ENCODE measurements at places on chromosomes 13 and 19.

GRCh38 chr13:33438918-33439317 lies 153.4 kb upstream of the STARD13 start:
- DNase-seq = no peak
- no peak overlapping the region for H3K4me3 ChIP-seq
- H3K27me3 ChIP-seq = no peaks in the 10 kb centered on the region

DNA sequence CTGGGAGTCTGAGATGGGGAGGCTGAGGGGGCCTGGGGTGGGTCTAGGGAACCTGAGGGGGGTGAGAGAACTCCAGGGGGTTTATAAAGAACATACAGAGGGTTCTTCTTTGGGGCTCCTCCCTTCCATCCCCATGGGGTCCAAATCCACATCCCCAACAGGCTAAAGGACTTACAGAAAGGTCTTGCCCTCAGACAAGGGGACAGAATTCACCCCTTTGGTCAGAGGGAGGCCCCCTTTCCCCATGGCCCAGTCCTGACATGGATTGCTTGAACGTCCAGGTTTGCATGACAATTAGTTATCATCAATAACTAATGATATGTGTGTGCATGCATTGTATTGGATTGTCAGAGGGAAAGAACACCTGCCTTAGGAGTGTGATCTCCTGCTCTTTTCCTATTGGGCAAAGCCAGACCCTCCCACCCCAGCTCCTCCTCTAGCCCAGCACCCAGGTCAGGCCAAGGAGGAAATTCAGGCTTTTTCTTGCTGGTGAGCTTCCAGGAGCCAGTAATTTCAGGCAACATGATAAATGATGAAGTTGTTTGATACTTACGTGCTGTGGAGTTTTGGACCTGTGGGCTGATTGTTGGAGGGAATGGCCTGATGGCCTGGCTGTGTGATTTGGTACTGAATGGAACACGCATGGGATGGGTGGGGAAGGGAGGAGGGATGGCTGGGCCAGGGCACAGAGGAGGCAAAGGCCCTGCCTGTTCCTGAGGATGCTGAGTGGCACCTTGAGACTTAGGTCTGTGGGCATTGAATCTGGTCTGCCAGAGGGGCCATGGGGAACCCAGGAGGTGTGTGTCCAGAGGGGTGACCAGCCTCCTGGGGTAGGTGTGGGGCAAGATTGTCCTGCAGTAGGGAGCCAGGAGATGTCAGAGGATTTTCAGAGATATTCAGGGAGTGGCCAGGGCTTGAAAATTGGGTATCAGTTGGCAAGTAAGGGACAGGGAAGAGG lies 1.1 kb downstream of the KLHL26 start:
- no peaks in the 10 kb centered on the region for H3K36me3 ChIP-seq
- no peaks in the 10 kb centered on the region for H3K27me3 ChIP-seq
- peak overlapping the region; percentile 98 for H3K4me3 ChIP-seq
- no peak overlapping the region for H3K27ac ChIP-seq

GRCh38 chr19:35932291-35932936 lies 3.8 kb upstream of the LRFN3 start:
- peaks cover 17% of the 10 kb centered on the region for H3K4me1 ChIP-seq
- H3K27me3 ChIP-seq = no peaks in the 10 kb centered on the region
- no peaks in the 10 kb centered on the region for H3K36me3 ChIP-seq
- H3K4me3 ChIP-seq = no peak overlapping the region
- H3K27ac ChIP-seq = no peak overlapping the region

GRCh38 chr19:15248648-15249527 lies 16.6 kb upstream of the EPHX3 start:
- H3K27me3 ChIP-seq = no peaks in the 10 kb centered on the region
- peak overlapping the region; percentile 85 for H3K27ac ChIP-seq
- peak; percentile 30 for DNase-seq
- no peak overlapping the region for H3K4me3 ChIP-seq
- peaks cover 17% of the 10 kb centered on the region for H3K36me3 ChIP-seq

DNA sequence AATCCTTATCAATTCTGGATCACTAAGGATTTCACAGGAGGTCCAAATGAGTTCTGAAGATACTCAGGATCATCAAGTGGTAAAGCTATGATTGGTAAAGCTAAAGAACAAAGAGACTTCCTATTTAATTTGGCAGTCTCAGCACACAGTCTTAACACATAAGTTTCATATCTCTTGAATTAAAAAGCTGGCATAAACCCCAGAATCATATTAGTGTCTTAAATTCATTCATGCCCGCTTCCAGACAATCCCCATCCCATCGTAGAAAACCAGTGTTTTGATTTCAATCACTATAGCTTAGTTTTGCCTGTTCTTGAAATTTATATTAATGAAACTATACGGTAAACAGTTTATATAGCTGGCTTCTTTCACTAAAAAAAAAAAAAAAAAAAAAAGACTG lies 278.7 kb downstream of the DIAPH3 start:
- no peak overlapping the region for H3K4me3 ChIP-seq
- no peak overlapping the region for H3K27ac ChIP-seq
- H3K4me1 ChIP-seq = no peaks in the 10 kb centered on the region
- H3K27me3 ChIP-seq = no peaks in the 10 kb centered on the region

- no peak overlapping the region for H3K27ac ChIP-seq
- no peaks in the 10 kb centered on the region for H3K36me3 ChIP-seq
- no peak for DNase-seq
- H3K4me3 ChIP-seq = no peak overlapping the region
These were observed 64.2 kb downstream of the MCF2L start for GRCh38 chr13:113033054-113033850.

DNA sequence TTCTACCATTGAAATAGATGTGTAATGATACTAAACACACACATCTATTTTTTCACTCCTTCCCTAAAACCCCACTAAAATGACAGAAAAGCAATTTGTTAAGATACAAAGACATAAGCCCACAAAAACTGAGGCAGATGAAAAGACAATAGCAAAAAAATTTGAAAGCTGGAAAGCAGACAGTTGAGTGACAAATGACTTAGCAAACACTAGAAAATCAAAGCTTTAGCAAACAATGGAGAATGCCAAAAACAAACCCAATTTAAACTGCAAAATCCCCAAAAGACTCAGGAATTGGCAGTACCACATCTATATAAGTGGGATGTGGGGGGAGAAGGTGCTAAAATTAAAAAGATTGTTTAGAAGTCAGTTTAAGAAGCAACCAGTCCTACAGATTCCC lies 9.5 kb downstream of the TSC22D1 start:
- H3K4me1 ChIP-seq = peaks cover 13% of the 10 kb centered on the region
- no peak overlapping the region for H3K4me3 ChIP-seq
- no peaks in the 10 kb centered on the region for H3K27me3 ChIP-seq
- no peak for DNase-seq
- no peaks in the 10 kb centered on the region for H3K36me3 ChIP-seq
- no peak overlapping the region for H3K27ac ChIP-seq

All from Caco-2 (cell line).